AG08395 (cell line): ENCODE measurements at places on chromosomes 7 and 10.

GRCh38 chr7:103717574-103717973 lies 271.6 kb upstream of the SLC26A5 start:
- no peak for DNase-seq

DNA sequence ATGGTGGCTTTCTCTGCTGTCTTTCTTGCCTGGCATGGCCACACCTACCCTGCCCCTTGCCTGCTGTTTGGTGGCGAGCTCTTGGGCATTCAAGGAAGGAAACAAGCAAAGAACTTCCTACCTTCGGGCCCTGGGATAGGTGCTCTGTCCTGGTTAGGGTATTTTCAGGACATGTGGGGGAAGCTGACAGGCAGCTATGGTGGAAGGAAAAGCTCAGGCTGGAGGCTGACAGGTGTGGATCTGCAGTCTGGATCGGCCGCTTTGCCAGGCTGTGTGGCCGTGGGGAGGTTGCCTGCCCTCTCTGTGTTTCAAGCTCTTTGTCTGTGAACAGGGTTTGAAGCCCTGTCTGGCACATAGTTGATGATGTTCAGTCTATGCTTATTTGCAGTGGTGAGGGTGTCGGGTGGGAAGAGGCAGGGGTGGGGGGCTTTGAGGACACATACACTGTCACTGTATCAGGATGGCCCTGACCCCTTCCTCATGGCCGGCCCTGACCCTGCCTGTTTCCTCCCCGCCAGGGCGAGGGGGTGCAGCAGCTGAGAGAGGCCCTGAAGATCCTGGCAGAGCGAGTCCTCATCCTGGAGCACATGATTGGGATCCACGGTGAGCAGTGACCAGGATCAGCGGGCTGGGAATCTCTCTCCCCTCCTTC lies 73.7 kb downstream of the MYL10 start:
- no peak for DNase-seq

GRCh38 chr7:127844707-127845331 lies 186.4 kb downstream of the LRRC4 start:
- DNase-seq = peak; percentile 44

DNA sequence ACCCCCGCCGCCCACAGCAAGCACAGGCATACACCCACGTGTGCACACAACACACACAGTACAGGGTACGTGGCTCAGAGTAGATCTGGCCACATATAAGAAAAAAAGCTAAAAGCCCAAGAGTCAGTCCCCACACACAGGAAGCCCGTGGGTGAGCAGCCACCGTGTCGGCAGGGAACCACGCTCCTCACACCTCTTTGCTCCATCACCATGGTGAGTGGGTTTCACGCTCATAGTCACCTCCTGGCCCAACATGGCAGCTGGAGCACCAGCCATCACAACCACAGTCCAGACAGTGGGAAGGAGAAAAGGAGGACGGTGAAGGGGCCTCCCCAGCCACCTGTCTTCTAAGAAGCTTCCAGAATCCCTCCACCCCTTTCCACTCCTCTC lies 76.0 kb upstream of the PDGFA start:
- no peak for DNase-seq

DNA sequence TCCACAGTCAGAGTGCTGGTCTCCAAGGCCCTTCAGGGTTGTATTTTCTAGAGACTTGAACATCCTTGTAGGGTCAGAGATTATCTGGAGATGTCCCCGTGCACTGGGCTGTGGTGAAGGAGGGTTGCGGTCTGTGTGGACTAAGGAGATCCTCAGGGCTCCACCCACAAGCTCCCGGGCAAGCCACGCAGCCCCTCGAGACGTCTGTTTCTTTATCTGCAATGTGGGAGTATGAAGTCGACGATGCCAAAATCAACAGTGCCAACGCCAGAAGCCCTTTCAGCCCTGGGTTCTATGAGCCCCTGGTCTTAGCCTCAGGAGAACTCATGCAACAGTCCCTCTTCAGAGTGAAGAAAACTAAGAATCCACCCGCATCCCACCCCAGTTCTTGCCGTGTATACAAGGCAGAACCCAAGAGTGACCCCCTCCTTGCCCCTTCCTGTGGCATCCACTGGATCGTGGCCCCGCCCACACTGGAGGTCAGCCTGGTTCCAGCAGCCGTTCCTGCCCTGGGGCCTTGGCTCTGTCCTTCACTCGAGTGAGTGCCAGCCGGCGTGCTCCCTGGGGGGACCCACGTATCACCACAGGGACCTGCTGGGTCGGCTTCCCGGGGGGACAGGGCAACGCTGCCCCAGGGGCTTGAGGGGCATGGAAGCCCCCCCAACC lies 6.0 kb upstream of the SHH start:
- no peak for DNase-seq

DNA sequence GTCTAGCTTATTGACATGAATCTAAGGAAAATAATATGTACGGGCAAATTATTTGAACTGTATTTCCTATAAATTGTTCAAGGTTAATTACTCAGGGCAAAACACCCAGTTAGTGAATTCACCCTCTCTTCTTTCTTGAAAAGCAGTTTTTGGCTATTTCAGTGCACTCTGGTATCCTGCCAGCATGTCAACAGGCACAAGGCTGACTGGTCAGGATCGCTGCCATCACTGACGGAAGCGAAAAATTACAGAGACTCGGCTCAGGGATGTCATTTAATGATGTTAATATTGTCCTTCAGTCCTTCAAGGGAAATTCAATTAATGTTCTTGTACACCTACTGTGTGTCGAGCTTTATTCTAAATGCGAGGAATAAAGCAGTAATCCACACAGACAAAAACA lies 28.3 kb upstream of the OLAH start:
- DNase-seq = no peak

- no peak for DNase-seq
Observed at GRCh38 chr10:120710076-120710475, 141.1 kb upstream of the WDR11 start.

DNA sequence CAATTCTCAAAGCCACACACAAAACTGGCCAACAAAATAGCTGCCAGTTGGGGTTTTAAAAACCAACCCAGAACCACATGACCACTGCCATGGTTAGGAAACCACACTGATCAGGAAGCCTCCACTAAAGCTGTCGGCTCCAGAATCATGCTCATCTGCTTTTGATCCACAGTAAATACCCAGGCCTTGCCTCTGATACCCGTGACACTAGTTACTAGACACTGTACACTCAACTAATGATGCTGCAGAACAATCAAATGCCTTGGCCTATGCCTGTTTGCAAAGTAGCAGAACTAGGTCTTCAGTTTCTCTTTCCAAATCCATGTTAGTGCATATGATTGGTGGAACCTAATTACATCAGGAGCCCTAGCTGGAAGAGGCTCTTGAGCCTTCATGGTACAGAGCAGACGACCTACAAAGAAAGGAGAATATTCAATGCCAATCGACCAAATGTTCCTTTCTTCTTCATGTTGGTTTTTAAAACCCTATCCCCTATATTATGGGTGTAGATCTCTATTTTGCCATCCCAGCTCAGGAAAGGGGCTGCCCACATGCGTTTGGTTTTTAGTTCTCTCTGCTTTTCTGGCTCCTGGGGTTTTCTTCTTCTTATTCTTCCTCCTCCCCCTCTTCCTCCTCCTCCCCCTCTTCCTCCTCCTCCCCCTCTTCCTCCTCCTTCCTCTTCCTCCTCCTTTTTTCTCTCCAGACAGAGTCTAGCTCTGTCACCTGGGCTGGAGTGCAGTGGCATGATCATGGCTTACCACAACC lies 76.6 kb downstream of the CNNM2 start:
- DNase-seq = no peak

- no peak for DNase-seq
Observed at GRCh38 chr10:124259139-124259825, 159.4 kb downstream of the OAT start.

DNA sequence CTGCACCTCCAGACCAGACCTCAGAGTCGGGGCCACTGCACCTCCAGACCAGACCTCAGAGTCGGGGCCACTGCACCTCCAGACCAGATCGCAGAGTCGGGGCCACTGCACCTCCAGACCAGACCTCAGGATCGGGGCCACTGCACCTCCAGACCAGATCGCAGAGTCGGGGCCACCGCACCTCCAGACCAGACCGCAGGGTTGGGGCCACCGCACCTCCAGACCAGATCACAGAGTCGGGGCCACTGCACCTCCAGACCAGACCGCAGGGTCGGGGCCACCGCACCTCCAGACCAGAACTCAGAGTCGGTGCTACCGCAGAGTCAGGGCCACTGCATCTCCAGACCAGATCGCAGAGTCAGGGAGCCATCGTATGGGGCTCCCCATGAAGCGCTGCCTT lies 105.9 kb downstream of the ACTR3B start:
- DNase-seq = no peak

- no peak for DNase-seq
Observed at GRCh38 chr7:157088136-157088535, 50.6 kb upstream of the UBE3C start.

DNA sequence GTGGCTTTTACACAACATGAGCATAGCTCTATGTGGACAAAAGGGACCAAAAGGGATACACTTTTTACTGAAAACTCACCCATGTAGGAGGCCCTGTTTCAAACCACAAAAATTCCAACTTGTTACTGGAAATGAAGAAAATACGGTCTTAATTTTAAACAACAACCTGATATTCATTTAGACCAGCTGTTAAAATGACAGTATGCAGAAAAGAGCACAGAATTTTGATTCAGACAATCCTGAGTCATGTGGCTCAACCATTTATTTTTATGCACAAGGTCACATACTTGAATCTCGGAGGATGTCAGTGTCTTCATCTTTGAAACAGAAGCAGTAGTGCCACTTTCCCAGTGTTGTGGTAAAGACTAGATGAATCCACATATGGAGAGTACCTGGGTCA lies 426.5 kb upstream of the NFE2L3 start:
- DNase-seq = no peak

GRCh38 chr7:151518105-151518946 lies 1.4 kb downstream of the RHEB start:
- peak; percentile 21 for DNase-seq

DNA sequence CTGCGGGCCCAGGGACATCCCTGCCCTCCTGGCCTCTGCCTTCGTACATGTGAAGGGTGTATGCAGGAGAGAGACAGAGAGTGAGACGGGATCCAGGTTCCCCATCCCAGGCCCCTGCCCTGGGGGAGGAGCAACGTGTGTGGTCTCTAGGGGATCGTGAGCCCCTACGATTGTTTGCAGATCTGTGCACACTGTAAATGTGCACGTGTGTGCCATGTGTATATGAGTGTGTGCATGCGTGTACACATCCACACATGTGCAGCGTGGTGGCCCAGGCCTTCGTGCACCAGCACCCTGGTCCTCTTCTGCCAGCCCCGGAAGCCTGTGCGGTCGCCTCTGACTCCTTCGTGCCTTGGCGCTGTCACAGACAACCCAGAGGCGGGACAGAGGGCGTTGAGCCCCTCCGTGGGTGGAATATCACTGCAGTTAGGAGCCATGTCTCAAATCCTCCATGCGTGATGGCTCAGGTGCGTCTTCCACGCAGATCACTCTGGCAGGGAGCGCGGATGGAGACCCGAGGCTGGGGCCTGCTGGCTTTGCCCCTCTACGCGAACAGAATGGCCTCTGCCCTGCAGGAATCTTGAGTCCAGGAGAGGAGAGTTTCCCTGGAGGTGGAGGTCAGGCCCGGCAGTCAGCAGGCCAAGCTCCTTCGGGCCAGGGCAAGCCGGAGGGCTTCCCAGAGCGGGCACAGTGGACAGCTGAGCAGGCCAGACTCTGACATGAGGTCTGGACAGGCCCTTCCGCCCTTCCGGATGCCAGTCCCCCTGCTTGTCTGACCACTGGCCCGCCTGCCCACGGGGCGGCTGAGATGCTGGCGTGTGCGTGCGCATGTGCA lies 97.5 kb downstream of the UNCX start:
- no peak for DNase-seq

DNA sequence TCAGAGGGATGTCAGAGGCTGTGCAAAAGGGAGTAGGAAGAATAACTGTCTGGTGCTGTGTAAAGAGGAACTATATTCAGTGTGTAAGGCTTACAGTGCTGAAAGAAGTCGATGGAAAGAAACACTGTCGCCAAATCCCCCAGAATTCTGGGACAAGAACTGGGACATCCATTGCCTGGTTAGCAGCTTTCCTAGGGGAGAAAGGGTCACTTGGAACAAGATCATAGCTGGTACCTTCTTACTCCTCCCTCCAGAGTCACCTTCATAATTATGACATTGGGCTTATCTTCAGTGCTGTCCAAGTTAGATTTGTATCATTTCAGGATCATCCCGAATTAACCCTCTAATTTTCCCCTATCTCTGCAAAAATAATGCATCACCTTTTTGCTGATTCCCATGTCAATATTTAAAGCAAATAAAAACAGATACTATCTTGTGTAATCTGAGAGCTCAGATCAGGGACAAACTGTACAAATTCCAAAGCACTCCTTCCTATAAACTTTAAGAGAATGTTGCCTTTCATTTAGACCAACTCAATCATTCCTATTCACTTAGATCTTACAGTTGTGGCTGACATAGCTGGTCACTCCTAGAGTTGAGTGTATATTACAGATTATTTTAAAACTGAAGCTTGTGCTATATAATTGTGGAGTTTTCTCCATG lies 96.5 kb downstream of the DNAH11 start:
- DNase-seq = no peak

GRCh38 chr10:61760943-61761824 lies 98.5 kb downstream of the CABCOCO1 start:
- DNase-seq = peak; percentile 56

DNA sequence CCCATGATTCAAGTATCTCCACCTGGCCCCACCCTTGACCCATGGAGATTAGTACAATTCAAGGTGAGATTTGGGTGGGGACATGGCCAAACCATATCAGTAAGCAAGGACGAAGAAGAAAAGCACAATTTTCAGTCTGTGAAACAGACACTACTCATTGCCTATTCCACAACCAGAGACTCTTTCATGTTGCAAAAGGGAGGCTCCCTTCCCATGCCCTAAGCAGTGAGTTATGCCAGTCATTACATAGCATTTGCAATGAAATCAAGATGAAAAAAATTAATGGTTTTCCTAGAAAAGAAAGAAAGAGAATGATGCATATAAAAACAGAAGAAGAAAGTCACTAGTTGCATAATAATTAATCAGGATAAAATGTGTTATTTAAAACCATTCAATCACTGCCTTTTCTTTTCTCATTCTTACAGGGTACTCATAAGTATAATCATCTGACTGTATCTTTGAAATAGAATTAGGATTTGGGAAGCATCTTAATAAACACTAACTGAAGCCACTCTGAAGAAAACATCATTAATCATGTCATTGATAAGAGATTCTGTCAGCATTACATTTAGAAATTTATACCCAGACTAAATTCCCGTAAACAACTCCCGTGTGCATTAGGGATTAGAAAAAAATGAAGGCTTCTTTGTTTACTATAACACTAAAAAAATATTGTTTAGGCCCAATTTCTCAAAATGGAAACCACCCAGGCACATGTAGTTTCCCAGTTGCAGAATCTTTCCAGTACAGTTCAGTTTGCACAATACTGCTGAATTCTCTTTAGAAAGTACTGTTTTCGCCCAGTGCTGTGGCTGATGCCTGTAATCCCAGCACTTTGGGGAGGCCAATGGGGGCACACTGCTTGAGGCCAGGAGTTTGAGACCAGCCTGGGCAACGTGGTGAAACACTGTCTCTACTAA lies 9.1 kb downstream of the PRPS1L1 start:
- DNase-seq = no peak

DNA sequence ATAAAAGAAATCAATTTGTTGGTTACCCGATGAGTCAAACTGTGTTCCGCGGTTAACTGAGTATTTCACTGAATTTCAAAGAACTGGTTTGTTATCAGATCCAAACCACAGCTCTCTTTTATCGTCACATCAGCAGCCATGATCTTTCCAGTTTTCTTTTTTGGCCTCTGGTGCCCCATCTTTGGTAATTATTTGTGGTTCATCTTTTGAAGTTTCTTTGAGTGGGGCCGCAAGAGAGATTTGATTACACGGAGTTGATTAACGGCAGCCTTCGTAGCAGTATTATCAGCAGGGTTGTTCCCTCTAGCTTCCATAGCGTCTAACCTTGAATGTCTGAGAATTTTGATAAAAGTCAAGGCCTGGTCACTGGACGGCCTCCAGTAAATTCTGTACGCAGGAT lies 154.9 kb upstream of the TNRC18 start:
- no peak for DNase-seq
